Astrocyte (in vitro differentiated cells and primary cell): ENCODE measurements at places on chromosomes 7 and 10. TPM values are rescaled to one million over a fixed set of nuclear protein-coding genes. Genes with fewer than 3 reads are reported as not detected.

DNA sequence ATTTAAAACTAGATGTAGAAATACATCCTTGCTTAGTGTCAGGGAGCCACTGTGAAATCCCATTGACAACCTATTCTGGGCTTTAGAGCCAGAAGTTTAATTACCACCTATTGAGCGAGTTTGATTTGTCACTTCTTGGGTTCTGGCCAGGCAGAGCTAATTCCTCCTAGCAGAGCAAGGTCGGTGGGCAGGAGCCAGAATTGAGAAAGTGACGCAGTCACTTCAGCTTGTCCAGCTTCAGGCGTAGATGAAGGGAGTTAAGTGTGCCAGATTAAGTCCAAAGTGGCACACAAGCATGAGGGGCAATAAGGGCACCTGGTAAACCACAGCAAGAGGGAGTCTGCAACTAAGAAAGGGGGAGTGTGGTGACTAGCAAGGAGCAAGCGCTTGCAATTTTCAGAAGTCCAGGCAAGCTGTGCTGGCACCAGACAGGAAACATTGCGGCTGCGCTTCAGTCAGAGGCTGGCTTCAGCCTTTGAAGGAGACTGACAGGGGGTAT, 119.4 kb downstream of the ST7 start:
- H3K36me3 ChIP-seq, result no peaks in the 10 kb centered on the region
- H3K27ac ChIP-seq, result peak overlapping the region; percentile 55
- H3K4me3 ChIP-seq, result peak overlapping the region; percentile 12
- no peaks in the 10 kb centered on the region for H3K27me3 ChIP-seq

GRCh38 chr10:11011984-11012383, 5.7 kb upstream of the CELF2 start:
- DNase-seq, result no peak
- no peak overlapping the region for H3K4me3 ChIP-seq
- no peaks in the 10 kb centered on the region for H3K36me3 ChIP-seq
- no peaks in the 10 kb centered on the region for H3K4me1 ChIP-seq
- H3K27me3 ChIP-seq, result peaks cover 3% of the 10 kb centered on the region

- no peak overlapping the region for H3K27ac ChIP-seq
- no peak overlapping the region for H3K4me3 ChIP-seq
- H3K27me3 ChIP-seq, result no peaks in the 10 kb centered on the region
Measured at GRCh38 chr10:112515126-112515525, 68.1 kb downstream of the VTI1A start.

DNA sequence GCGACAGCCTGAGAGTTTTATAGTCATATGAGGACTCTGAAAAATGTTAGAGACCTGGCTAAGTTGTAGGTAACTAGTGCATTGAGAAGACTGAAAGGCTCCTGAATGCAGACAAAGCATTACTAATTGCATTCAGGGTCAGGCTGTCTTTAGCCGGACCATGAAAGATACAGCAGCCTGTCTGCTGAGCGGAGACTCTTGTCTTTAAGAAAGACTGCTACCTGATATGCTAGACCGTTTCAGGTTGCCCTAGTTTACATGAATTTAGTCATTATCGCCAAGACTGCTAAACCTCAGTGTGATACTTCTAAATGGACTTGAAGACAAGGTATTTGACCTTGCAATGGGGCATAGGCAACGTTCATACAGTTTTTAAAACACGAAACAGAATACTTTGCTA, 81.2 kb downstream of the BMPR1A start:
- no peaks in the 10 kb centered on the region for H3K4me1 ChIP-seq
- H3K36me3 ChIP-seq, result peaks cover 3% of the 10 kb centered on the region
- no peaks in the 10 kb centered on the region for H3K27me3 ChIP-seq
- no peak for DNase-seq
- H3K27ac ChIP-seq, result no peak overlapping the region

DNA sequence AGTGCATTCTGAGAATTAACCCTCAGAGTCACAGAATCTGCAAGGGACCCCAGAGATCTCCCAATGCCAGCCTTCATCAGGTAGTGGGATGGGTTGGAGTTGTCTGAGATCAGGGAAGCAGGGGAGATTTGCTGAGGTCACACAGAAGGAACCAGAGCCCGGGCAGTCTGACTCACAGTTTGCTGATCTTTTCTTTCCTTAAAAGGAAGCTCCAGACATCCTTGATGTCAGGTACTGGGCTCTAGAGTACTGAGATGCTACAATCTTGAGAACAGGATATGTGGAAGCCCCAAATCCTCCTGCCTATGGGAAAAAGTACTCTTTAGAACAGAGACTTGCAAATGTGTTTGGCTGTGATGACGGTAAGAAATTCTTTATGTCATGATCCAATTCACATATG, 706 bp downstream of the TBATA start:
- H3K4me3 ChIP-seq, result no peak overlapping the region
- H3K27me3 ChIP-seq, result no peaks in the 10 kb centered on the region
- H3K36me3 ChIP-seq, result no peaks in the 10 kb centered on the region
- peaks cover 15% of the 10 kb centered on the region for H3K4me1 ChIP-seq
- DNase-seq, result peak; percentile 30

- no peaks in the 10 kb centered on the region for H3K4me1 ChIP-seq
- no peak for DNase-seq
- H3K27me3 ChIP-seq, result no peaks in the 10 kb centered on the region
Measured at GRCh38 chr7:46208635-46209525, 287.8 kb upstream of the IGFBP3 start.

DNA sequence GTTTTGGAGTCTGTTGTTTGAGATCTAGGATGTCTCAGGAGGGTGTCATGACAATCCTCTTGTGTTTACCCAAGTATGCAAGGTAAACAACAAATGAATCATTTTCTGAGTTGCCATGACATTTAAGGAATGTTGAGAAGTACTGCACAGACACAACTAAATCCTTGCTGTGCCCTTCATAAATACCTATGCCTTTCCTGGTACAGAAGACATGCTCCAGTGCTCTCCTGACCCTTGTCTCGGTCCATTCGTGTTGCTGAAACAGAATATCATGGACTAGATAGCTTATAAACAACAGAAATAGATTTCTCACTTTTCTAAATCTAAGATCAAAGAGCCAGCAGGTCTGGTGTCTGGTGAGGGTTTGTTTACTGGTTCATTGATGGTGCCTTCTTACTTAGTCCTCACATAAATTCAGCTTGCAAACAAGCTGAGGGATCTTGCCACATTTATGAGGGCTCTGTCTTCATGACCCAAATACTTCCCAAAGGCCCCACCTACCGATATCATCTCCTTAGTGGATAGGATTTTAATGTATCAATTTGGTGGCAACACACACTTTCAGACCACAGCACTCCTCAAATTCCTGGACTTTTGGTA, 341.8 kb upstream of the SEMA3A start:
- DNase-seq, result no peak
- H3K4me3 ChIP-seq, result no peak overlapping the region
- no peaks in the 10 kb centered on the region for H3K36me3 ChIP-seq
- no peak overlapping the region for H3K27ac ChIP-seq

GRCh38 chr10:13241613-13242012, 7.4 kb upstream of the UCMA start:
- H3K27ac ChIP-seq, result no peak overlapping the region
- H3K36me3 ChIP-seq, result no peaks in the 10 kb centered on the region
- H3K4me1 ChIP-seq, result no peaks in the 10 kb centered on the region
- no peak overlapping the region for H3K4me3 ChIP-seq
- no peak for DNase-seq

DNA sequence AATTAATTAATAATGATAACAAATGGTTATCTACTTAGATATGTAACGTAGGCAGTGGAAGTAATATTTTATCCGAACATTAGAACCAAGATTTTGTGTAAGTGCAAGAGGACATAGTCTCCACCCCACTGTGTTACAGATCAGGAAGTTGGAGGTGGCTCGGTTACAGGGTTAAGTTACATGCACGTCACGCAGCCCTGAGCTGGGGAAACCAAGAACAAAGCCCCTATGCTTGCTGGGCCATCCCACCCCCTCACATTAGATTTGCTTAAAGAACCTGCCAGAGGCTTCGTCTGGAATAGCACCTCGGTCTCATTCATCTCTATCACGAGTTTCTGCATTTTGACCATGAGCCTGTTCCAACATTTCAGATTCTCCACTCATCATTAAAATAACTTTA, 214.1 kb downstream of the ADARB2 start:
- no peaks in the 10 kb centered on the region for H3K27me3 ChIP-seq
- DNase-seq, result no peak
- H3K27ac ChIP-seq, result no peak overlapping the region
- H3K4me1 ChIP-seq, result no peaks in the 10 kb centered on the region

The WNT8B gene
- total RNA-seq, result not detected in 2 replicates

The MYOF gene
- total RNA-seq, result 299 and 306 TPM in 2 replicates
